ENCODE measurements at places on chromosomes 7 and 10.

DNA sequence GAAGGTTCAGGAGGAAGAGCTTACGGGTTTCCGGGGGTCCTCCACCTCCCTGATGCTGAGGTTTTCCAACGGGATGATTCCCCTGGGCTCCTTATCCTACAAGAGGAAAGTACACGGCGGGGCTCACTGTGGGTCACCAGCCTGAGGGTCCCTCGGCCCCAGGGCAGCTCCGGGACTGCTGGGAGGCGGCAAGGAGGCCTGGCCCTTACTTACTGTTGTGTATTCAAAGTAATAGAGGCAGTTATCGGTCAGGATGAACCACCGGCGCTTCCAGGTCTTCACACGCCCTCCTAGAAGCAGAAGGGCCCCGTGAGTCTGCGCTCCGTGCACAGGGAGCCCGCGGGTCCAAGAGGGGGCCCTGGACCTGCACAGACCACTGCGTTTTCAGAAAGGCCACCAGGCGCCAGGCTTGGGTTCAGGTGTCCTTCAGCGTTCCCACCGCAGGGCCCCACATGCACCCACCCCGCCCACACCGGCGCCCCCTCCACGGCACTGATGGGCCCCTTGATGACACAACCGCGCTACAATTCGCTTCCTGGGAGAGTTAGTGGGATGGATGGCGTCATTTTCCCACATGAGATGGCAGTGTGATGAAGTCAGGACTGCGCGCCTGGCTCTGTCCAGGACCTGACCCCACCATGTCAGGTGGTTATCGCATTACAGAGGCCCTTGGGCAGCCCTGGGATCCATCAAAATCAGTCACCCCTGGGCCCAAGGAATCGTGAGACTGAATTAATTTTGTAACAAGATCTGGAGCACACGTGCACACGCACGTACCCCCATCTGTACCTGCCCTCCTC lies 106.7 kb downstream of the CYTH3 start:
- DNase-seq: no peak

DNA sequence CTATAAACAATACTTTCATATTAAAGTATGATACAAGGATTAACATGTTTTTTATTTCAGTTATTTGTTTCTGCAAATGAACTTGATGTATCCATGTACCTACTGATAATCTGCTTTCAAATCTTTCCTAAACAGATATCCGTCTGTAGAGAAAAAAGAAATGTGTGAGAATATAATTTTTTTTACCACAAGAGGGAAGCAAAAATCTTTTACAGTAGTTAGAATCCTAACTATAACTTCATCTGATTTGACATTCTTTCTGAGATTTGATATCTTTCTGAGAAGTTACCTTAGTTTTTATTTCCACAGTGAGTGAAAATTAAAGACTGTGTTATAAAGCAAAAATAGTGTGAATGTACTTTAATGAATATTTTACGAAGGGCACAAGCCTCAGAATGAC lies 203.9 kb upstream of the PCLO start:
- DNase-seq: no peak

DNA sequence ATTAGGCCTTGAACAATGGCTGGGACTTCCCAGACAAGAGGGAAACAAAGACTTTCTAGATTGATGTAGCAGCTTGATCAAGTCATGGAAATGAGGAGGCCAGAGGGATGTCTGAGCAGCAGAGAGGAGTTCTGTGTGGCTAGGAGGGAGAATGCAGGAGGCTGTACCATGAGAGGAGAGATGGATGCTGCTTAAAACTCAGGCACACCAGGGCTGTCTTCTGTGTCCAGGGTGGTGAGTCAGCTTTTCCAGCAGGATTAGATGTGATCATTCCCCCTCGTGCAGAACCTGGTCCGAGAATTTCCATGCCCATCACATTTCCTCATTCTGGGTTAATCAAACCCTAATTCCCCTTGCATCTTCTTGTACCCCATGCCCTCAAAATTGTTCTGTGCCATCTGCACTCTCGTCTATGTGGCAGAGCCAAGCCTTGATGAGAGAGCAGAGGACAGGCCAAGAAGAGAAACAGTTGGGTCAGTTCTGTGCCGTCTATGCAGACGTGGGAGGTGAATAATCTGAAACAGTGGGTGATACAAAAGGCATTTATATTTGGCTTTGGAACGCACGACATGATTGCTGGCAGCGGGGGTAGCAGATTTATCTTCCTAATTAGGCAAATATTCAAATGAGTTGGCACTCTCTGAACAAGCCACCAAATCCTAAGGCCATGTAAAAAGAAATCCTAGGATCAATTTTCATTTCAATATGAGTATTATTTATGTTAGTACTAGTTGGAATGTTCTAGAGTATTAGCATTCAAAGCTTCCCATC lies 160.7 kb downstream of the TMEM178B start:
- no peak for DNase-seq

- DNase-seq: no peak
These were observed 54.9 kb downstream of the KCNH2 start for GRCh38 chr7:150923196-150923595.

DNA sequence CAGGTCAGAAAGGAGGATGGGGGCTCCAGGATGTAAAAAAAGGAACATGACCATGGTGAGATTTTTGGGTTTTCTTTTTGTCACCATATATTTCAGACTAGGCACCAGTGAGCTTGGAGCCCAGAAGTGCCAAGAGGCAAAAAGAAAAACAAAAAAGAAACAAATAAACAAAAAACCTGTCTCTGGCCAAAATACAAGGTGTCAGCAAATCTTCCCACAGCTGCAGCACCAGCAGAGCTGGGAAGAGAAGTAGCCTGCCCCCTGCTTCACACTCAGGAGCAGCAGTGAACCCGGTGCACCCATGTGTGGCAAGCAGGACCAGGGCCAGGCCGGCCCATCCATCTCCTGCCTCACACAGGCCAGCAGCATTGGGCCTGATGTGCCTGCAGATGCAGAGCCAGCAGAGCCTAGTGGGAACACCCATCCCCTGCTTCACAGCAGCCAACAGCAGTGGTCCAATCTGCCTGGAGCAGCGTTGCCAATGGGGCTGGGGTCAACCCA lies 34.7 kb upstream of the C10orf71 start:
- no peak for DNase-seq

GRCh38 chr10:14407567-14407966 lies 76.8 kb upstream of the FRMD4A start:
- DNase-seq: no peak

GRCh38 chr7:70571403-70571934 lies 560.5 kb upstream of the GALNT17 start:
- no peak for DNase-seq

GRCh38 chr7:155744971-155745683 lies 67.1 kb downstream of the SHH start:
- DNase-seq: no peak

- no peak for DNase-seq
These were observed 66.6 kb downstream of the PCLO start for GRCh38 chr7:83096065-83096580.

- DNase-seq: no peak
These were observed 70.2 kb downstream of the ZRANB1 start for GRCh38 chr10:125011926-125012705.

- DNase-seq: no peak
These were observed 84.2 kb downstream of the REEP3 start for GRCh38 chr10:63605197-63605967.

- DNase-seq: no peak
These were observed 331.5 kb upstream of the RNF32 start for GRCh38 chr7:156309016-156309620.

DNA sequence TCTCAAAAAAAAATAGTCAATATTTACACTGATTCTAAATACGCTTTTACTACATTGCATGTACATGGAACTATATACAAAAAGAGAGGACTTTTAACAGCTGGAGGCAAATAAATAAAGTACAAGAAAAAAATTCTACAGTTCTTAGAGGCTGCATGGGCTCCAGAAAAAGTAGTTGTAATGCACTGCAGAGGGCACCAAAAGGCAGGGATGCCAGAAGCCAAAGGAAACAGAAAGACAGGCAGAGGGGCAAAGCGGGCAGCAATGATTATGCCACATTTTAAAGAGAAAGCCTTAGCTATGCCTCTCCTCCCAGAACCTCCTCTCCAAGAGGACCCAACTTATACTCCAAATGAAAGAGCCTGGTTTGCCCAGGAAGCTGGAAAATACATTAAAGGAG lies 11.6 kb upstream of the ADCK2 start:
- DNase-seq: no peak

- no peak for DNase-seq
These were observed 58.2 kb downstream of the YKT6 start for GRCh38 chr7:44258865-44259546.

DNA sequence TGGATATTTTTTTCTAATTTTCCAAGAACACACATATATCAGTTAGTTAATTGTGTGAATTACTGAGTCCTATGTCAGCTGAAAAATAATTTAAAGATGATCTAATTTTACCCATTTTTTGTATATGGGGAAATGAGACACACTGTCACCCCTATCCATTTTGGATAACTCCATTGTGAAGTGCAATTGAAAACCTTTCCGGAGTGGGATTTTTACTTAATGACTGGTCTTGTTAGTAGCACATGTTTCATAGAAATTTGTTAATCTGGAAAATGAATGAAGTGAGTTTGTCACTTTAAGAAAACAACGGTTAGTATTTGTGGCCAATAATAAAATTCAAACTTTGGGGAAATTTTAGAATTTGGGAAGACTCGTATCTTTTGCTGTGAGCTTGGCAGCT lies 2.0 kb downstream of the GARS1 start:
- DNase-seq: no peak

- no peak for DNase-seq
These were observed at the start of gene DOCK1 for GRCh38 chr10:126904818-126905701. TSS of gene DOCK1 (plus strand) at chr10:126905428. CDS start at chr10:126905518, 90 bp downstream.

Data from activated T-cell treated with anti-CD3 and anti-CD28 coated beads for 1 hour (primary cell).